Activated CD8-positive, alpha-beta memory T cell treated with anti-CD3 and anti-CD28 coated beads for 36 hours (primary cell): ENCODE measurements at places on chromosomes 7 and 10. TPM values are rescaled to one million over a fixed set of nuclear protein-coding genes. Genes with fewer than 3 reads are reported as not detected.

Gene FXYD4
- not detected for total RNA-seq

Gene CTBP2
- 1.2 TPM for total RNA-seq

Gene GJC3
- total RNA-seq = 0.32 TPM

Gene IFIT3
- total RNA-seq = 0.70 TPM

Gene GSAP
- 0.78 TPM for total RNA-seq

Gene COPG2
- total RNA-seq = 22.7 TPM

Gene PRKAR2B
- total RNA-seq = 0.97 TPM

Gene EFCAB10
- not detected for total RNA-seq

Gene GATA3
- 32.9 TPM for total RNA-seq

Gene SCIN
- total RNA-seq = 0.08 TPM

Gene RBM20
- total RNA-seq = 0.15 TPM

Gene BRI3
- 57.0 TPM for total RNA-seq

Gene TAS2R5
- 1.6 TPM for total RNA-seq

Gene SLC13A4
- total RNA-seq = not detected

Gene ABCC2
- 1.4 TPM for total RNA-seq

Gene OPN4
- total RNA-seq = not detected

Gene EBLN1
- total RNA-seq = not detected

Gene H2BK1
- total RNA-seq = not detected

Gene ATG9B
- 6.3 TPM for total RNA-seq

Gene CCDC172
- not detected for total RNA-seq

Gene CTAGE6
- total RNA-seq = 0.36 TPM

Gene IGFBP3
- total RNA-seq = 0.82 TPM

Gene NKX2-3
- total RNA-seq = not detected

Gene AS3MT
- total RNA-seq = not detected

Gene PDK4
- total RNA-seq = not detected

Gene LAMB4
- total RNA-seq = not detected

Gene EPHA1
- 0.82 TPM for total RNA-seq

Gene ZNF804B
- not detected for total RNA-seq

Gene ITPRID1
- total RNA-seq = not detected

Gene GRM3
- total RNA-seq = not detected

Gene HOXA13
- total RNA-seq = not detected

Gene GIMAP4
- total RNA-seq = 30.9 TPM

Gene KLF14
- total RNA-seq = not detected

Gene MICALL2
- 5.2 TPM for total RNA-seq

Gene GPR37
- total RNA-seq = not detected

Gene PALD1
- total RNA-seq = 0.55 TPM

Gene C10orf62
- not detected for total RNA-seq

Gene GIMAP2
- 32.1 TPM for total RNA-seq
